ENCODE measurements at places on chromosomes 3 and 15.

DNA sequence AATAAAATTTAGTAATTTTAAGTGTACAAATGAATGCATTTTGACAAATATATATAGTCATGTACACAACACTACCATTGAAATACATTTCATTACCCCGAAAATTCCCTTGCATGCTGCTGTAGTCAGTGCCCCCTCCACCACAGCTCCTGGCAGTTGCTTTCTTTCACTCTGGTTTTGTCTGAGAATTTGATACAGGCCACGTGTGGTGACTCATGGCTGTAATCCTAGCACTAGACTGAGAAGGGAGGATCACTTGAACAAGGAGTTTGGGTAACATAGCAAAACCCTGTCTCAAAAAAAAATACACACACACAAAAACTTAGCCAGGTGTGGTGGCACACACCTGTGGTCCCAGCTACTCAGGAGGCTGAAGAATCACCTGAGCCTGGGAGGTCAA, 65.4 kb downstream of the TFRC start:
- DNase-seq: no peak

- no peak for DNase-seq
These were observed 57.3 kb downstream of the LINGO1 start for GRCh38 chr15:77575203-77575934.

- no peak for DNase-seq
These were observed 110.8 kb upstream of the HES1 start for GRCh38 chr3:194025119-194025518.

DNA sequence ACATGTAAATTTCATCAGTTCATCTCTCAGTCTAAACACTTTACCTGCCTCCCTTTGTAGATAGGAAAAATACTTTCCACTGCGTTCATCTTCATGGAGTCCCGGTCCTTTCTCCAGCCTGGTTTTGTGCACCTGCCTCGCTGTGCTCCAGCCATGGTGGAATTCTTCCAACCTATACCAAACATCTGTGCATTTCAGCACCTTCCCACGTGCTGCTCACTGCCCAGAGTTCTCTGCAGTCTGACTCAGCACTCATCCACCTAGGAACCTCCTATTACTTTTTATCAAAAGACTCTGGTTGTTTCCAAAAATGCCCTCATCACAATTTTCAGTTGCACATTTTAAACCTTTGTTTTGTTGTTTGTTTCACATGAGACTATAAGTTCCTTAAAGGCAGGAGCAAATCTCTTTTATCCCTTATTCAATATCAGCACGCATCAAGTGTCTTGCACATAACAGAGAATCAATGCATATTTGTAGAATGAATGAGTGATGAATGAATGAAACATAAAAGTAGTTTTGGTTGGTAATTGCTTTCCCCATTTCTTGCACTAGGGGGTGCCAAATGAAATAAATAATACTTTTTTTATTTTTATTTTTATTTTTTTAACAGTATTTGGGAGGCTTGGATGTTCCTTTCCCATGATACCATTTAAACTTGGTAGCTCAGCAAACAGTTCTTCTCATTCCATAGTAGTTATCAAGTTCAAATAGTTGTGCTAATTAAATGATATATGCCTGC, 30.2 kb upstream of the ADAMTS9 start:
- no peak for DNase-seq

DNA sequence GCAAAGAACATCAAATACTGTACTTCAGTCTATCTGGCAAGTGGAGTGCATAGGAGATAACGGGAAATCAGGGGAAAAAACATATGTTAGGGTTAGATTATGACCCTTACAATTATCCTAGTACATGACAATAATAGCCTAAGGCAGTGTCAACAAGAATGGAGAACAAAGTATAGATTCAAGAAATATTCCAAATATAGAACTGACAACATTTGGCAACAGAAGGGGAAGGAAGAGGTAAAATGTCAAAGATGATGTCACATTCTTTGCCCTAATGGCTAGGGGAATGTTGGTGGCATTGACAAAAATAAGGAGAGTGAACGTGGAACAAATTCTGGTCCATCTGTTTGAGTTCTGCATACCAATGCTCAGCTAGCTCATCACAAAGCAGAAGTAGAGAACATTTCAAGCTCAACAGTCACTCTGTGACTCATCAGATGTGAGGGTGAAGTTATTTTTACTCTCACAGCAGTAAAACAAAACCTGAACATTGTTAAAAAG, 15.5 kb upstream of the ATP8B4 start:
- no peak for DNase-seq
